Right atrium auricular region (tissue), 2 donors: ENCODE measurements at places on chromosomes 1 and 21. TPM values are rescaled to one million over a fixed set of nuclear protein-coding genes. Genes with fewer than 3 reads are reported as not detected.
A peak's percentile ranks its signal among the peaks of the same experiment; 100 is the strongest.

- DNase-seq = no peak
Observed at GRCh38 chr1:106458866-106459265, 597.6 kb upstream of the PRMT6 start.

DNA sequence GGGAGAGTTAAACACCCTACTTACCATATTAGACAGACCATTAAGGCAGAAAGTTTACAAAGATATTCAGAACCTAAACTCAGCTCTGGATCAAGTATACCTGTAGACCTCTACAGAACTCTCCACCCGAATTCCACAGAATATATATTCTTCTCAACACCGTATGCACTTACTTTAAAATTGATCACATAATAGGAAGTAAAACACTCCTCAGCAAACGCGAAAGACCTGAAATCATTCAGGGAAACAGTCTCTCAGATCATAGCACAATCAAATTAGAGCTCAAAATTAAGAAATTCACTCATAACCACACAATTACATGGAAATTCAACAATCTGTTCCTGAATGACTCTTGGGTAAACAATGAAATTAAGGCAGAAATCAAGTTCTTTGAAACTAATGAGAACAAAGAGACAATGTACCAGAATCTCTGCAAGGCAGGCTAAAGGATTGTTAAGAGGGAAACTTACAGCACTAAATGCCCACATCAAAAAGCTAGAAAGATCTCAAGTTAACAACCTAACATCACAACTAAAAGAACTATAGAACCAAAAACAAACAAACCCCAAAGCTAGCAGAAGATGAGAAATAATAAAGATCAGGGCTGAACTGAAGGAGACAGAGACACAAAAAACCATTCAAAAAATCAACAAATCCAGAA is 19.1 kb downstream of the CD84 start:
- no peak for DNase-seq

DNA sequence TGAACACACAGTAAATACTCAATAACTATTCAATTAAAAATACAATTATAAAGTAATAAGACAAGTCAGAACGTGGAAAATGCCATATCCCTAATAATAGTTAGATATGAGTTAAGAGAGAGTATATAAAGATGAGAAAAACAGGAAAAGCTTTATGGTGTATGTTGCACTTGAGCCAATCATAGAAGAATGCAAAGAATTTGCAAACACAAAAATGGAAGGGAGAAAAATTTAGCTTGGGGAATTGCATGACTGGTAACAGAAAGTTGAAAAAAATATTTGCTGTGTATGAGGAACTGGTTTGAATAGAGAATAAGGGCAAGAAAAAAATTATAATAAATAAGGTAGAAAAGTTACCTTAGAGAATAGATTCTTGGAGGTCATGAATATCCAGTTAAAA is 739.6 kb upstream of the CXADR start:
- DNase-seq = no peak

Gene TNFRSF1B
- 17.0 TPM for total RNA-seq

- no peak for DNase-seq
Observed at GRCh38 chr1:62234688-62235087, 40.0 kb downstream of the L1TD1 start.

DNA sequence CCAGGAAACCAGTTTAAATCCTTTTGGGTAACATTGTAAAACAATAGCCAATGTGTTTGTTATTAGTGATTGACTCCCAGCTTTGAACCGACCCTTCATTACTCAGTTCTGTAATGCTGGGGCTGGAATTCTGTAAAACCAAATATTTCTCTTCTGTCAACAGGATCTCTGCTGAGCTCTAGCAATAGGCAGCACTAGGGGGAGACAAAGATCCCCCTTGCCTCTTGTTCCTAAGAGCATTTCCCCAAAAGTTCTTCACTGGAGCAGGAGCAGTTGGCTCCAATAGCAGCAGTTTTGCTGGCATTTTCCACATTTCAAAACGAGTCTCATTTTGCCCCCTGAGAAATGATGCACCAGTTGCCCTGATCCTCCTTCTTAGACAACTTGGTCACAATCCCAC is 1671.1 kb downstream of the MRPL39 start:
- DNase-seq = no peak

DNA sequence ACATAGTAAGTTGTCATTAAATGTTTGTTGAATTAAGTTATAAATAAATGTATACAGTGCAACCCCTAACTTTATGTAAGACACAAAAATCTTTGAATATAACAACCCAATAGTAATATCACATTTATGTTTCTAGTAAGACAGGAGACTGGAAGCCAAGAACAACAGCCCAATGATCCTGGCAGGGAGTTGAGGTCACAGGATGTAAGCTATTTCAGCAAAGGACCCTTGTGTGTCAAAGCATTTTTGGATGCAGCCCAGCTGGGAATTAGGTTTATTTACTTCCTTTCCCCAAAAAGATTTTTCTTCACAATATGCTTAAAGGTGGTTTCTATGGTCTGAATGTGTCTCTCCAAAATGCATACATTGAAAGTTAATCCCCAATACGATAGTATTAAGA is 34.0 kb upstream of the ABCA4 start:
- no peak for DNase-seq

Gene TCP10L
- 1.1 TPM for total RNA-seq

Gene STUM
- total RNA-seq = 0.70 TPM

DNA sequence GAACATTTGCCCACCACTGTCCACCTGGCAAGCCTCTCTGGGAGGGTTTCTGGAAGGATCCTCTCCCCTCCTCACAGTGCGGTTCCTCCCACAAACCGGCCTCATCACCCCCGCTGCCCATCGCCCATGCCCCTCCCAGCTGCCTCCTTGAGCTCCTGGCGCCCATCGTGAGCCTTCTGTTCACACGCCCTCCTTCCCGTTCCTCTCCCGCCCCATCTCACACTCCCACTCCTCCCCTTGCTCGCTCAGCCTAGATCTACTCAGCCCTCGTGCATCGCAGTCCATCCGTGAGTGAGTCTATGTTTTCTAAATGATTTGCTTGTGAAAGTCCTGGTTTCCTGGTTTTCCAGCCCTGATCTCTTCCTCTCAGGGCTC is 119.1 kb upstream of the C1orf174 start:
- peak; percentile 32 for DNase-seq

DNA sequence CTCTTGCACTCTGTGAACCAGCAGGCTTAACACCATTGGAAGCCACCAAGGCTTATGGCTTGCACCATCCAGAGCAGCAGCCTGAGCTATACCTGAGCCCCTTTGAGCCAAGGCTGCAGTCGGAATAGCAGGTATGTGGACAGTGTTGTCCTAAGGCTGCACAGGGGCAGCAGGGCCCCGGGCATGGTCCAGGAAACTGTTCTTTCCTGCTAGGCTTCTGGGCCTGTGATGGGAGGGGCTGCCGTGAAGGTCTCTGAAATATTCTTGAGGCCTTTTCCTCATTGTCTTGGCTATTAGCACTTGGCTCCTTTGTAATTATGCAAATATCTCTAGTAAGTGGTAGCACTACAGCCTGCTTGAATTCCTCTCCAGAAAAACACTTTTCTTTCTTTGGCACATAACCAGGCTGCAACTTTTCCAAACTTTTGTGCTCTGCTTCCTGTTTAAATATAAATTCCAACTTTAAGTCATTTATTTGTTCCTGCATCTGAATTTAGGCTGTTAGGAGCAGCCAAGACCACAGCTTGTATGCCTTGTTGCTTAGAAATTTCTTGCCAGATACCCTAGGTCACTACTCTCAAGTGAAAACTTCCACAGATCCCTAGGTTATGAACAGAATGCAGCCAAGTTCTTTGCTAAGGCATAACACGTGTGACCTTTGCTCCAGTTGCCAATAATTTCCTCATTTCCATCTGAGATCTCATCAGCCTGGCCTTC is 5.2 kb downstream of the KRTAP20-4 start:
- DNase-seq = no peak

- no peak for DNase-seq
Observed at GRCh38 chr1:25671929-25672328, 55.3 kb downstream of the MAN1C1 start.

GRCh38 chr1:213772128-213773063 is 215.4 kb upstream of the PROX1 start:
- no peak for DNase-seq

Gene XCL2
- not detected for total RNA-seq

Gene CYP4B1
- 47.8 TPM for total RNA-seq

DNA sequence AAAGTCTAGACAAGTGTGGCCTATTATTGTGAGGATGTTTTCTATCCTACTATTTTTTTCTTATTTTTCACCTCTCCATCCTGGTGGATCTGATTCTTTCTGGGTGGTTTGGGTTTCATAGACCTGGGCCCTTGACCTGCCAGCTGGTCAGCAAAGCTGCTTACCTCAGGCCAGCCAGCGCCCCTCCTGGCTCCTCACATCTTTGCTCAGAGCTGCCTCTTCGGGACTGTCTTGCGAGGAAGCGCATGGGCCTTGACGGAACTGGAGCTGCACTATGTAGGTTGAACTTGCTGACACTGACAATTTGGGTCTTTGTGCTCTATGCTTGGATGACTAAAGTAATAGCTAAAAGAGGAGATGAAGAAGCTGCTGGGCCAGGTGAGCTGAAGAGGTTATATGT is 138.5 kb upstream of the SYT6 start:
- no peak for DNase-seq

DNA sequence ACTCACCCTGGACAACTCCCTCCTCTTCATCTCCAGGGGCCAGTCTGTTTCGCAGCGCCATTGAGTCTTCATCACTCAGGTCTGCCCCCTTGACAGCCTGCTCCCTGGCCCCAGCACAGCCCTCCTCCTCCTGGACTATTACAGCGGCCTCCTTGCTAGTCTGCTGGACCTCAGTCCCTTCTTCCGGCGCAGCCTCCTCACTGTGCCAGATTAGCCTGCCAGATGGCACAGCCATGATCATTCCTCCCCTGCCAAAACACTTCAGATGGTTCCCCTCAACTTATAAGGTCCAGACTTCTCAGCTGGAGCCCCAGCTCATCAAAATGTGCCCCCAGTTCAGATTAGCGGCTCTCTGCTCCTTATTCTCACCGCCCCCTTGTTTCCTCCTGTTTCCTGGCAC is 7.0 kb upstream of the CELSR2 start:
- no peak for DNase-seq

GRCh38 chr1:237792726-237793125 is 98.0 kb downstream of the ZP4 start:
- no peak for DNase-seq

Gene BCL2L15
- not detected for total RNA-seq

DNA sequence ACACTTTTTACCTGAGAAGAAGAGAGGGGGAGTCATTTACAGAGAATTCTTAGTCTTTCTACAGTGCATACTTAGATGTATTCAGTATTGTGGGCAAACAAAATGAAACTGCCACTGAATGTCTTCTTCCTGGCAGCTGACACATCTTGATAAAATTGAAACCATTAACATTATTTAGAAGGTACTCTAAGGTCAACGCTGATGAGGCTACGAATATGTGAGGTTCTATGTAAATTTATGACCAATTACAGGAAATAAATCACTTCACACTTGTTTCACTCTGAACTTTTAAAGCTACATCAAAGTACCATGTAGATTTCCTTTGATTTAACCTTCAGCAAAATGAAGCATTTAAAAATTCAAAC is 51.3 kb upstream of the GFI1 start:
- DNase-seq = no peak

DNA sequence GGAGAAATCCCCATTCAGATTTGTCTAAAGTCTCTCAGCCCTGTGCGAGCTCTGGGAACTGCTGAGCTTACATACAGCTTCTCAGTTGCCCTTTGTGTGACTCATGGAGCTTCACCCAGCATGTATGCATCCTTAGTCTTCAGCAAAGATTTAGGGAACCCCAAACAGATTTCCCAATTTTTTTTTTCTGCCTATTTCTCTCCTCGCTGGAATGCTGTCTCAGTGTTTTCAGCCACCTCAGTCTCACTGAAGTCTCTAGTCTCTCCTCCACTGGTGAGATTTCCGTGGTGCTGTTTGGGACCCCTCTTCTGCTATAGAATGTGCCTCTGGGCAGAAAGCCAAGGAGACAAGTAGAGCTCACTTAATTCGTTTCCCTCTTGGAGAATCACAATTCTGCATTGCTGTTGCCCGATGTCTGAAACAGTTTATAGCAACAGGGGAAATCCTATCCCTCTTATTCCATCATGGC is 28.1 kb upstream of the TXLNA start:
- no peak for DNase-seq

DNA sequence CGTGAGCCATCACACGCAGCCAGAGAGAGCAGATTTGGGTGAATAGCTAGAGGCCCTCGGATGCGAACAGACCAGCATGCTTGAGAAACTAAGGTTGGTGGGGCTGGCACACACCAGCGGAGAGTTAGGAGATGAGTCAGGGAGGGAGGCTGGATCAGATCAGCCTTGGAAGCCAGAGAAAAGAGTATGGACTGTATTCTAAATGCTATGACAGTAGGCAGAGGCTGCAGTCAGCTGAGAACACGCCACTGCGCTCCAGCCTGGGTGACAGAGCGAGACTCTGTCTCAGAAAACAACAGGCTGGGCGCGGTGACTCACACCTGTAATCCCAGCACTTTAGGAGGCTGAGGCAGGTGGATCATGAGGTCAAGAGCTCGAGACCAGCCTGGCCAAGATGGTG is 4.0 kb upstream of the PLEKHM2 start:
- no peak for DNase-seq

DNA sequence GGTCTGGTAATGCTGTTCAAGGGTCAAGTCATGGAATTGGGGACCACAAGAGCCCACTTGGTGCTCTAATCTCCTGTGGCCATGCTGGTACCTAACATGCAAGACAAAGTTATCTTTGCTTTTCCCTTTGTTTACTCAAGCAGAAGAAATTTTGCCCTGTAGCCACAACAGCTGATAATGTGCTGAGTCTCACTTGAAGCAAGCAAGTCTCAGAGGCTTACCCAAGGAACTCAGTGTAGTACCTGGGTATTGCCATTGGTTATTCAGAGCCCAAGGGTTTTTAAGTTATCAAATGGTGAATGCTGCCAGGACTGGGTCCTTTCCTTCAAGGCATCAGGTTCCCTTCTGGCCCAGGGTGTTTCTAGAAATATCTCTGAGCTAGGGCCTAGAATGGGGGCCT is 198.9 kb upstream of the RNPC3 start:
- DNase-seq = no peak

DNA sequence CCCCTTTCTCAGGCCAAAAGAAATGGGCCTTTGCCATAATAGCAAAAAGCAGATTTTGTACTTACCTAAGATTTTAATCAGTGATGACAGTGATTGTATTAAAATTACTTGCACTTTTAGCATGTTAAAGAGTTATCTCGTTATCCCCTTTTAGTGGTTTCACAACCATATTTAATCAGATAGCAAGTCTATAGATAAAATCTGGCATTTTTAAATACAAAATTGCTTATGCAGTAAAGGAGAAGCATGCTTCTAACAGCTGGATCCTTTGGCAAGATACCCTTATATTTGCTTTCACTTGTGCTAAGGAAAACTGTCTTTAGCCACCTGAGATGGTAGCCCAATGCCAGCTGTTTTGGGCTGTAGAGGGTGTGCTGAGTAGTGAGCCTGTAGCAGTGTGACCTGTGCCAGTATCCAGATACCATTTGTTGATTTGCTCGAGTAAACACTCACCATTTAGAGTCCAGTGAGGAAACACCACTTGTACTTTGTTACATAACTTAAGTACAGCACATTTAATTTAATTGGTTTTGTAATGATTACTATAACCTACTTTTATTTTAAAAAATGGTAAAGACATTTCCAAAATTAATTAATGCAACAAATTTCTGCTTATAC is 314.4 kb upstream of the ZP4 start:
- no peak for DNase-seq

Gene RIIAD1
- not detected for total RNA-seq

- DNase-seq = no peak
Observed at GRCh38 chr1:19007491-19008441, 51.3 kb upstream of the IFFO2 start.

Gene OR2T2
- not detected for total RNA-seq

Gene MT1HL1
- total RNA-seq = not detected

- no peak for DNase-seq
Observed at GRCh38 chr1:113057006-113057405, 16.0 kb upstream of the LRIG2 start.
